ENCODE measurements at places on chromosomes 5 and 9.

DNA sequence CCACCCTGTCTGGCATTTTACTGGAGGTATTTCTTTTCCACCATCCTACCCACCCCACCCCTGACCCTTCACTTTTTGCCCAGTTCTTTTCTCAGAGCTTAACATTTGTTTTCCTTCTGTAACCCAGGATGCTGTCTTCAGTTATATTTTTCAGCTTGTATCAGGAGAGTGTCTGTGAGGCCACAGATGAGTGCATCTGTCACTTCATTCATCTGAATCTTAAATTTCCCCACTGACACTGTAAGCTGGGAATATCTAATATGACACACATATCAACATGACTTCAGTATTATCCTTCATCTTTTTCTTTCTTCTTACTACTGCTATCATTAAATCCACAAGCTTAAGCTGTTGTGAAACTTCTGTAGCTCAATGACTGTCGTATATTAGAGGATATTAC lies 4.9 kb downstream of the MARCHF3 start:
- no peak for DNase-seq

- DNase-seq: no peak
Measured at GRCh38 chr9:19306568-19306967, 73.5 kb downstream of the RPS6 start.

DNA sequence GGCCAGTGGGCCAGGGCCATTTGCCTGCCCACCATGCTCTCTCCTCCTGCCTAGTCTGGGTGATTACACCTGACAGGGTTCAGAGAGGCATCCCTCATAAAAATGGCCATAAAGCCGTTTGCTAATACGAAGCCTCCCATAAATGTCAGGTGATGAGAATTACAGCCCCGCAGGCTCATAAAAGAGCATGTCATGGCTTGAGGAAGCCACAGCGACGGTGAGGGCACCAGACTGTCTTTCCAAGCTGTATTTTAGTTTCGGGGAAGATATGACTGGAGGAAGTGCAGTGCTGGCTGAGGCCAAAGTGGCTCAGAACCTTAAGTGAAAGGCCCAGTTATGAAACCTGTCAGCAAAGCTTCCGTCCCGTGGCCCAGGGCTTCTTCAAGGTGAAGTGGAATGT lies 18.5 kb upstream of the TCERG1 start:
- no peak for DNase-seq

GRCh38 chr5:7904170-7904569 lies 35.2 kb downstream of the MTRR start:
- DNase-seq: no peak

GRCh38 chr5:172502969-172503368 lies 48.6 kb upstream of the SH3PXD2B start:
- no peak for DNase-seq

- DNase-seq: no peak
Measured at GRCh38 chr9:91572811-91573210, 149.2 kb upstream of the NFIL3 start.

- no peak for DNase-seq
Measured at GRCh38 chr9:124392871-124393460, 22.3 kb downstream of the PSMB7 start.

DNA sequence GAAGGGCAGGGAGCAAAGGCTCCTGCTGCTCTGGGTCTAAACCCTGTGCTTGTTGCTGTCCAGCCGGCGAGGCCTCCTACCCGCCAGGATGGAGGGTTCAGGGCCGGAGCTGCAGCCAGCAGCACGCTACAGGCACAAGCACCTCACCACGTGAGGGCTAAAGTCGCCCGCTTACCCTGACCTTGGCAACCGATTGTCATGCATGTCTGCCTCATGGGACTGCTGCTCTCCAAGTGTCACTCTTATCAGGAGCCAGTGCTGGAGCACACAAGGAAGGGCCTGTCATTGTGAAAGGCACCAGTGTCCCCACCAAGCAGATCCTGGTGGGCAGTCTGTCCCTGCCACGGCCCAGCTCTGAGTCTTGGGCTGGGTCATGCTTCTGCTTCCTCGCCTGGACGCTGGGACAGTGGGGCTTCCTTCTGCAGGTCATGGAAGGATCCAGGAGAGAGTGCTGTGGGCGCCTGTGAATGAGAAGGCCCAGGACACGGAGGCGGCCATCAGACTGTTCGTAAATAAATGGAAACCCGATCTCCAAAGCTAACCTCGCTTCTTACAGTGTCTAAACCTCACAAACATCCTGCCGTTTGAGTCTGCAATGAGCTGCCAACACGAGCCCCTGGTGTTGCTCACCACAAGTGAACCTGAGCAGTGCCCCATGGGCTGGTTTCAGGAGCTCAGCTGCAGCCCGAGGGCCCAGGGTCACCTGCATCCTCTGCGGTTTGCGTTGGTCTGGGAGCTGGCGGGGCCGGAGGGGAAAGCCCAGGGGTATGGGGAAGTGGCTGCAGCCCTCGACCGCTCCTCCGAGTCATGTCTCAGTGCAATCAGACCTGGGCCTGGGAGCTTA lies 58.2 kb upstream of the RXRA start:
- DNase-seq: peak; percentile 47

GRCh38 chr5:172443441-172444109 lies 10.8 kb downstream of the SH3PXD2B start:
- peak; percentile 34 for DNase-seq

GRCh38 chr5:135149956-135150723 lies 116.1 kb upstream of the PITX1 start:
- no peak for DNase-seq

DNA sequence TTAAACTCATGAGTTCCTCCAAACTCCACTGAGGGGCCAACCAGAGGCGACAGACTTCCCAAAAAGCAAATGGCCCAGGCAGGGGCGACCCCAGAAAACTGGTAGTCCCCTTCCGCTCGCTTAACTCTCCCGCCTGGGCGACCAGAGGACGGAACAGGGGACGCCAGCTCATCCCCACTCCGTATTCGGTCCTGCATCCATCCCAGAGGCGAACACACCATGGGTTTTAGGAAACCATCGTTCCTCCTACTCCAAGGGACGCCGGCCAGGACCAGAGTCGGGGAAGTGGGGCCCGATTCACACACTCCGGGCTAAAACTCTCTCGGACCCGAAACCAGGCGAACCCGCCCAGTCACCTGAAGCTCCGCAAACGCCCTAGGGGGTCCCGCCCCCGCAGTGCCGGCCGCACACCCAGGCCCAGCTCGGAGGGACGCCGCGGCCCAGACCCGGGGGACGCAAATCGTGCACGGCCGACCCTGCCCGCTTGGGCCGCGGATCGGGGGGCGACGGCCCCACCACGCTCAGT lies 478 bp downstream of the TEX10 start:
- DNase-seq: peak; percentile 1

DNA sequence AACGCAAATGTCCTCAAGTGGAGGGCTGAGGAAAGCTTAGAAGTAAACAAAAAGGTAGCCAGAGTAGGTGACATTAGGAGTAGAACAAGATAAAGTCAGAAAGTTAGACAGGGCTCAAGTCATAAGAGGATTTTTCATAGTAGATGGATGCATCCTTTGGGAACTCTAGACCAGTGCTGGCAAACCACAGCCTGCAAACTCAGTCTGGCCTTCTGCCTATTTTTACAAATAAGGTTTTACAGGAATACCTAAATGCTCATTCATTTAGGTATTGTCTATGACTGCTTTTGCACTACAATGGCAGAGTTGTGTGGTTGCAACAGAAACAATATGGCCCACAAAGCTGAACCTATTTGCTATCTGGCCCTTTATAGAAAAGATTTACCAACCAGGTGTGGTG lies 116.0 kb upstream of the HMHB1 start:
- no peak for DNase-seq

- no peak for DNase-seq
Measured at GRCh38 chr9:35482071-35482470, 7.8 kb upstream of the RUSC2 start.

GRCh38 chr5:38023371-38023770 lies 183.5 kb upstream of the GDNF start:
- no peak for DNase-seq
